ENCODE measurements at places on chromosomes 3 and 15. TPM values are rescaled to one million over a fixed set of nuclear protein-coding genes. Genes with fewer than 3 reads are reported as not detected.

RAD54L2 gene
- 3.9 TPM for total RNA-seq

EPB42 gene
- total RNA-seq: not detected

CYP11A1 gene
- total RNA-seq: not detected

CBLB gene
- total RNA-seq: 20.3 TPM

FBN1 gene
- 7.4 TPM for total RNA-seq
